ENCODE measurements at places on chromosomes 2 and 18.

- no peak for DNase-seq
Measured at GRCh38 chr2:10267551-10268465, 34.9 kb upstream of the HPCAL1 start.

GRCh38 chr2:47675196-47675825, 107.6 kb upstream of the MSH6 start:
- no peak for DNase-seq

- no peak for DNase-seq
Measured at GRCh38 chr18:62182220-62182619, 4.6 kb downstream of the PIGN start.

- DNase-seq: no peak
Measured at GRCh38 chr2:58313926-58314325, 72.8 kb upstream of the FANCL start.
